Right lung (tissue), 10 donors: ENCODE measurements at places on chromosomes 1 and 21.

GRCh38 chr1:43001434-43001833 is 42.8 kb upstream of the SLC2A1 start:
- no peak for DNase-seq

GRCh38 chr1:116686723-116687352 is 19.3 kb upstream of the IGSF3 start:
- DNase-seq, result no peak

DNA sequence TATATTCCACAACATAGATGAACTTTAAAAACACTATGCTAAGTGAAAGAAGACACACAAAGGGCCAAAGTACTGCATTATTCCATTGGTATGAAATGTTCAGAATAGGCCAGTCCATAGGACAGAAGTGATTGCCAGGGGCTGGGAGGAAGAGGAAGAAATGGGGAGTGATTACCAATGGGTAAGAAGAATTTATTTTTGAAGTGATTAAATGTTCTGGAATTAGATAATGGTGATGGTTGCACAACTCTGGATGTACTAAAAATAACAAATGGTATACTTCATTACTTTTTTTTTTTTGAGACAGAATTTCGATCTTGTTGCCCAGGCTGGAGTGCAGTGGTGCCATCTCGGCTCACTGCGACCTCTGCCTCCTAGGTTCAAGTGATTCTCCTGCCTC is 61.7 kb downstream of the CHD5 start:
- DNase-seq, result no peak

DNA sequence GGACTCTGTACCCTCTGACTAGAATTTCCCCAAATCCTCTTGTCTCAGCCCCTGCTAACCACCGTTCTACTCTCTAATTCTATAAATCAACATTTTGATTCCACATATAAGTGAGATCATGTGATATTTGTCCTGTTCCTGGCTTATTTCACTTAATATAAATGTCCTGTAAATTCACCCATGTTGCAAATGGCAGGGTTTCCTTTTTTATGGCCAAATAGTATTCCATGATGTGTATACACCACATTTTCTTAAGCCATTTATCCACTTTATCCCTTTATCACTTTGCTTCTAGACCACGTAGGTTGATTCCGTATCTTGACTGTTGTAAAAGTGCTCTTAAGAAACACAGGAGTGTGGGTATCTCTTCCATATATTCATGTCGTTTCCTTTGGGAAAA is 8.9 kb downstream of the RNF187 start:
- no peak for DNase-seq

- DNase-seq, result no peak
Observed at GRCh38 chr1:113984710-113985109, 5.4 kb downstream of the OLFML3 start.

GRCh38 chr21:27108228-27108627 is 141.3 kb upstream of the ADAMTS5 start:
- DNase-seq, result no peak

GRCh38 chr1:15157524-15158399 is 4.2 kb downstream of the TMEM51 start:
- DNase-seq, result no peak

DNA sequence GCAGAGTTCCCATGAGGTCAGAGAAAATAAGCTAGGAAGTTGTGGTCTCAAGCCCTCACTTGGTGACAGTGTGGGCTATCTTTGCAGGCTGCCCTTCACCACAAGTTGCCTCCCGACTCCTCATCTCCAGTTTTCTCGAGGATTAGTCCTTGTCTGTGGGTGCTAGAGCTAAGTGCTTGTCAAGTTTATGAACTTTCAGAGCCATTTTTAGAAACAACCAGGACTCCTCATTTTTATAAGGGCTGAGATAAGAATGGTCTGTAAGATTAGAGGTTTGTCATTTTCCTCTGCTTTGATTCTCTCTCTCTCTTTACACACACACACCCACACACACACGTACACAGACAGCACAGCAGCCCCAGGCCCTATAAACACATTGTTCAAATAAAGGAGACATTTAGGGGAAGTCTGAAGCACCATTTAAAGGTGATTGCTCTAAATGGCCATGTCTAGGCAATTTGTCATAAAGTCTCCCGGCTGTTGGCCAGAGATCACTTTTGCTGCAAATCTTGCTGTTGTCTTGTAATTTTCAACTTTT is 127.2 kb downstream of the LACTBL1 start:
- DNase-seq, result no peak

- no peak for DNase-seq
Observed at GRCh38 chr1:3139871-3140361, 70.9 kb downstream of the PRDM16 start.

GRCh38 chr1:94321662-94322061 is 84.3 kb upstream of the ARHGAP29 start:
- DNase-seq, result no peak

- no peak for DNase-seq
Observed at GRCh38 chr1:41840592-41841246, 78.0 kb downstream of the HIVEP3 start.

GRCh38 chr1:171864308-171864707 is 23.0 kb downstream of the DNM3 start:
- no peak for DNase-seq

- peak; percentile 67 for DNase-seq
Observed at GRCh38 chr1:205335692-205336091, 14.1 kb upstream of the NUAK2 start.

DNA sequence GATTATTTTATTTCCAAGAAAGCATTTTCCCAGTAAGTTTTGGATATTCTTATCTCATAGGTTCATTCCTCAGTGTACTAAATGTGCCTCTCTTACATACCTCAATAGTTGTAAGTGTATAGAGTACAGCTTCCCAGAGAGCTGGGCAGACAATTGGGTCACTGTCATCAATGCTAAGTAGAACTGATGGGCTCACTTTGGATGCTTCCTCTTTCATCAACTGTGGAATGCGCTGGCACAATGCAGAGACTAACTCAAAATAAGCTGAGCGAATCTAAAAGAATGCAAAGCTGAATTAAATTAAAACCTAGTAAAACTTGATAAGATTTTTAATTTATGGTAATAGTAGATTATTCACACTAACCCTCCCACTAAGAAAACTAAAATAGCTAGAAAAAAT is 21.5 kb downstream of the LTN1 start:
- DNase-seq, result no peak
